ENCODE measurements at places on chromosomes 12 and 14.
A peak's percentile ranks its signal among the peaks of the same experiment; 100 is the strongest.

DNA sequence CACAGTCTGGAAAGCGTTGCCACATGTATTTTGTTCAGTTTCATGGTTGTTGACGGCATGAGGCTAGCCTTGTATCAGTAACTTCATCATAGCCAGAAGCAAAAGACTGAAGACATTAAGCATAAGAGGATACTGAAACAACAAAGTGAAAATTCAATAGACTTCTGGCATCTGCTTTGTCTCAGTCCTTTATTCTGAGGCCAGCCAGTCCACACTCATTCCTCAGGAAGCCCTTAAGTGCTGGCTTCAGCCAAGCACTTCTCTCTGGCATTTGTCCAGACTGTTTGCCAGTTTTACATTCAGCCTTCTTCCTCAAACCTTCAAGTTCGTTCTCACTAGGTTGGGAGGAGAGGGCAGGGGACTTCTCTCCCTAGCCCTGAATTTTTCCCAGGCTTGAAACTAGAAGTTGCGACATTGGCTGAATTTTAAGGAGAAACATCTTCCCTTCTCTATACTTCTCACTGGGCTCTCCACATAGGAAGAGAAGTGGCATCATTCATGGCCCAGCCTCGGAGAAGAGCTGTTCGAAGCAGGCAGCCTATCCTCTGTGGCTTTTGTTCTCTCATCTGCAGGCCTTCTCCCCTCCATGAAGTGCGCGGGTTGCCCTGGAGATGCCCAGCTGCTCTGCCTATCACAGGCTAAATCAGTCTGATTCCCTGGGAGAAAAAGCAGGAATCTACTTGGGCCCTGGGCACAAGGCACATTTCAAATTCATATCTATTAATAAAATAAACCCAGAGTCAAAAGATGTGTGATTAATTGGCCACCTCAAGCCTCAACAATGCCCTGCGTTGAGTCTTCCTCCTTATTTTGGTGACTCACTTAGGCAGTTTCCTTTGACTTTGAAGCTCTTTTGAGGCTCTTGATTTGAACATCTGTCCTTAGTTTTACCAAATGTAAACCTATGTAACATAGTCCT lies 130.9 kb upstream of the PLEKHA5 start:
- peak; percentile 22 for DNase-seq

DNA sequence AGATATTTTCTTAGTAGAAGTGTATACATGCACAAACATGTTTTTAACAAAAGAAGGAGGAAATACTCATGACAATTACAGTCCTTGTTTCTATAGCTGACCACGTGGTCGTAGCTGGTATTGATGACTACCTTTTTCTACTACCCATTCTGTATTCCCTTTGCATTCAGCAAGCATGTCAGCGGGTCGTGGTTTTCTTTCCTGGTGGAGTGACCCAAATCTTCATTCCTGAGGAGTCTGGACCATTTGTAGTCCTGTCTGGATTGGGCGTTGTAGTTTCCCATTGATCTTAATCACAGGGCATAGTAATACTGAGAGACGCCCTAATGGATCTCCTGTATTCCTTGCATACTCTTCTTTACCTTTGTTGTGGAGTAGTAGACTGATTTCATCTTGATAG lies 472.1 kb upstream of the RGS6 start:
- DNase-seq = no peak

DNA sequence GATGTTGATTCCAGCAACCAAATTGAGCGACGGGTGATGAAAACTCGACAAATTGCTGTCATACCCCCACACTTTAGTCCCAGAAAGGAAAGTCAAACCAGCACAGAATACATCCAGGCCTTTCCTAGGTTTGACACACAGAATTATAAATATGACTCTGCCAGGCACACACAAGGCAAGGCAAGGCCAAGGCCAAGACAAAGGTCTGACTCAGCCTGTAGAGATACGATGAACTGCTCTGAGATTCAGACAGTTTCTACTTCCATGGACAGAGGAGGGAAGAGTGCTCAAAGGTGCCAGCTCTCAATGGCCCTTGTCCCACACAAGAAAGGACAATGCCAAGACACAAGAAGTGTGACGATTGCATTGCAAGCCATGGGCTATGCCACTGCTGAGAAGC lies 880.2 kb upstream of the TMEM132C start:
- DNase-seq = no peak

DNA sequence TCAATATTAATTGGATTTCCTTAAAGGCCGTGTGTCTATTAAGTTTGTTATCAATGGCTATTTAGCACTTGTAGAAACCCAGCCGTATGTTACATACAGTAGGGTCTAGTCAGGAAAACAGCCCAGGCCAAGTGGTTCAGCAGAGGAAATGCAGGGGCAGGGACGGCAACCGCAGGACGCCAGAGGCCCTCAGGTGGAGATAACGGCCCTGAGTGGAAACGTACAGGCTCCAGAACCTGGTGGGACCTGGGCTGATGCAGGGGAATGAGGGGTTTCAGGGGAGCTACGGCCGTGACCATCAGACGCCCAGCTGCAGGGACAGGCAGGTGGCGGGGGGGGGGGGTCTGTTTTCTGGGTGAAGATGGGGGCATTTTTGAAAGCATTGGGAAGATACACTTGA lies 3.7 kb upstream of the ANKLE2 start:
- DNase-seq = peak; percentile 30

DNA sequence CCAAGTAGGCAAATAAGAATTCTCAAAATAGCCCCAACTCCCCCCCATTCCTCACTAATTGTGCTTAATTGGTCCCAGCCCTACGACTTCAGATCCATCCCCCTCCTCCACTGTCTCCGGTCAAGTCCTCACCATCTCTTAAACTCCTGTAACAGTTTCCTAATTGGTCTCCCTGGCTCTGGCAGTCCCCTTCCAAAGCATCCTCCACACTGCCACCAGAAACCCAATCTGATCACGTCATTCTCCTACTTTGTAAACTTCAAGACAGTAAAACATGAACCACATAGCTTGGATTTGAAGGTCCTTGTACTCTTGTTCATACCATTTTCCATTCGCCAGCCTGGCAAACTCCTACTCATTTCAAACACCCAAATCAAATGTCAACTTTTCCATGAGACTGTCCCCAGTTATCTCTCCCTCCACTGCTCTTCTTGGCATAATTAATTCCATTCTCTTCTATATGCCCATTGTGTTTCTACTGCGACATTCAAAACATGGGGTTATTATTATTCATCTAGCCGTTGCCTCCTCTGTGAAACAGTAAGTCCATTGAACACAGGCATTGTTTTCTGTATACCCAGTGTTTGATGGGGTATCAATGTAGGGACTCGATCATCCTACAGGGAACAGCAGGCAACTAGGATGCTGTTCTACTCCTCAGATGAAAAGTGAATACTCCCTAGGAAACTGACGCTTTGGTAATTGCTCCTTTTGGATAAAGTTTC lies 104.6 kb downstream of the EGLN3 start:
- no peak for DNase-seq

- DNase-seq = no peak
Measured at GRCh38 chr12:66627988-66628317, 50.9 kb downstream of the GRIP1 start.

GRCh38 chr12:127485528-127485927 lies 781.4 kb upstream of the TMEM132C start:
- DNase-seq = peak; percentile 21

GRCh38 chr14:20262642-20263128 lies 23.6 kb downstream of the OR11H4 start:
- no peak for DNase-seq

DNA sequence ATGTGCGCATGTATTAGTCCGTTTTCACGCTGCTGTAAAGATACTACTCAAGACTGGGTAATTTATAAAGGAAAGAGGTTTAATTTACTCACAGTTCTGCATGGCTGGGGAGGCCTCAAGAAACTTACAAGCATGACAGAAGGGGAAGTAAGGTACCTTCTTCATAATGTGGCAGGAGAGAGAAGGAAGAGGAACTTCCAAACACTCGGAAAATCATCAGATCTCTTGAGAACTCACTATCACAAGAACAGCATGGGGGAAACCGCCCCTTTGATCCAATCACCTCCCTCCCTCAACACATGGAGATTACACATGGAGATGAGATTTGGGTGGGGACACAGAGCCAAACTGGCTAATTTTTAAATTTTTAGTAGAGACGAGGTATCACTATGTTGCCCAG lies 41.8 kb upstream of the SNX6 start:
- no peak for DNase-seq

GRCh38 chr12:80031229-80031628 lies 68.1 kb upstream of the OTOGL start:
- no peak for DNase-seq

- DNase-seq = no peak
Measured at GRCh38 chr12:24608108-24608507, 340.8 kb downstream of the BCAT1 start.

DNA sequence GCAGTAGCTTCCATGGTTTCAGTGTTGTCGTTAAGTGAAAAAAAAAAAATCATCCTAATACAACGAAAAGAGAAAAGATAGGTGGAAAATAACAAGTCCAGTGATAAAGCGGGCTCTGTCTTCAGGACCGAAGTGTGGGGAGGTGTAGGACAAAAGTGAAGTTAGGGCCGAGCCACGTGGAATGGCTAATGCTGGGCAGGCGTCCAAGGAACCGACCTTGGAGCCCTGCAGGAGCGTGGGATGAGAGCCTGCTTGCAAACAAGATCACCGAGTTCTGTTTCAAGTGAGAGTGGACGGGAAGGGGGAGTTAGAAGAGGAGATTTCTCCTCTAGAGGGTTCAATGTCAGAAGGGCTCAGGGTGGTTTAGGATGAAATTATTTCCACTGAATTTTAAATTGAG lies 22.2 kb downstream of the A2ML1 start:
- DNase-seq = no peak

DNA sequence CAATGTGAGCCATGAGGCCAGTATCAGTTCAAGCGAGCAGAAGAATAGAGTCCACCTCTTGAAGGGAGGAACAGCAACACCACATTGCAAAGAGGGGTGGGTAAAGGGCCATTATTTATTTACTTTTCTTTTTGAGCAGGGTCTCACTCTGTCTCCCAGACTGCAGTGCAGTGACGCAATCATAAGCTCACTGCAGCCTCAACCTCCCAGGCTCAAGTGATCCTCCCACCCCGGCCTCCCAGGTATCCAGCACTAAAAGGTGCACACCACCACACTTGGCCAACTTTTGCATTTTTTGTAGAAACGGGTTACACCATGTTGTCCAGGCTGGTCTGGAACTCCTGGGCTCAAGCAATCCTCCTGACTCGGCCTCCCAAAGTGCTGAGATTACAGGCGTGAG lies 42.9 kb upstream of the CIT start:
- DNase-seq = no peak

DNA sequence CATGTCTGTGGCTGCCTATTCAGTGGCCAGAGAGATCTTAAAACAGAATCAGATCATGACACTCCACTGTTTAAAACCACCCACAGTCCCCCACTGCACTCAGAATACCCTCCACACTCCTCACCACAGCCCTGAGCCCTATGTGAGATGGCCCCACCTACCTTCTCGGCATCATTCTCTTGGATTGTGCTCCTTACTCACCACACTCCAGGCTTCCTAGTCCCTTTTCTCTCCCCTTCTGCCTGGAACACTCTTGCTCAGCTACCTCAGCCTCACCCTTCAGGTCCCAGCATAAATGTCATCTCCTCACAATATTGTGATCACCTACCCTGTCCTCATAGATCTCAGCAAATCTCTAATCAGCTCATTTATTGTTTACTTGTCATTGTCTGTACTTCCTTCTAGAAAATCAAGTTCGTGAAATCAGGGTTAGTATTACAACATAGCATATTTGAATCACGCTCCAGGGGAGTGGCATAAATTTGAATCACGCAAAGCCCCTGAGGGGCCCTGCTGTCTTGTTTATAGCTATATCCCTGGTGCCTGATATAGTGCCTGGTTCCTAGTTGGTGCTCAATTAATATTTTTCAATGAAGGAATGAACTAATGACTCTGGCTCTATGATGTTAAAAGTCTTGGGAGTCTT lies 42.8 kb downstream of the SLC35F4 start:
- no peak for DNase-seq

GRCh38 chr12:115296613-115297198 lies 612.7 kb upstream of the TBX3 start:
- DNase-seq = no peak

GRCh38 chr14:100589760-100590469 lies 2.7 kb upstream of the BEGAIN start:
- no peak for DNase-seq

- DNase-seq = peak; percentile 64
Measured at GRCh38 chr14:56333359-56334292, 215.4 kb downstream of the PELI2 start.

GRCh38 chr12:107992870-107993451 lies 136.1 kb upstream of the WSCD2 start:
- peak; percentile 67 for DNase-seq

GRCh38 chr12:91632042-91632786 lies 449.6 kb upstream of the DCN start:
- DNase-seq = no peak

GRCh38 chr14:59160506-59160905 lies 28.0 kb upstream of the DAAM1 start:
- no peak for DNase-seq

- DNase-seq = no peak
Measured at GRCh38 chr14:101534198-101534597, 27.1 kb upstream of the DIO3 start.

- no peak for DNase-seq
Measured at GRCh38 chr12:52524241-52524897, 4.2 kb upstream of the KRT5 start.

DNA sequence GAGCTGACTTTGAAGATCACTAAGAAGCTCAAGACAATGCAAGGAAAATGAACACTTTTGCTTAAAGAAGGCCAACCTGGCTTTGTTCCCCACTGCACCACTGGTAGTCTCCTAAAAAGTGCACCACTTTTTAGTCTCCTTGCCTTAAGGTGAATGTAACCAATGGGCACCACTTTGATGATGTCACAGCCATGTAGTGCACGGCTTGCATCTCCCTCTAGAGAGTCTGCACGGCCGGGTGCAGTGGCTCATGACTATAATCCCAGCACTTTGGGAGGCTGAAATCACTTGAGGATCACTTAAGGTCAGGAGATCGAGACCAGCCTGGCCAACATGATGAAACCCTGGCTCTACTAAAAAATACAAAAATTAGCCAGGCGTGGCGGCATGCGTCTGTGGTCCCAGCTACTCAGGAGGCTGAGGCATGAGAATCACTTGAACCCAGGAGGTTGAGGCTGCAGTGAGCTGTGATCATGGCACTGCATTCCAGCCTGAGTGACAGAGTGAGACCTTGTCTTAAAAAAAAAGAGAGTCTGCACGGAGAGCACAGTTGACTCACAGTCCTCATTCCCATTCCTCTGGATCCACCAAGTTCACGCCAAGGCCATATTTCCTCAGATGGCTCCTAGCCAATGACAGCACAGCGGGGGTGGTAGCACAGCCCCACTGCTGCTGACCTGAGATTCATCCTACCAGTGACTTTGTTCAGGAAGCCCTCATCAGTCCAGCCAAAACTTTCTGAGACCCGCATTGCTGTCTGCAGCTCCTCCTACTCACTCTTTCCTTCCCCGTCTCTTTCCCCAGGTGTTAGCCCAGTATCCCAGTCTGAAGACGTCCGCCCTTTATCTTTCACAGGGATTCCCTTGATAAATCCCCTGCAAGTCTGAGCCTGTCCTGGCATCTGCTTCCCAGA lies 16.5 kb upstream of the IFT81 start:
- no peak for DNase-seq

GRCh38 chr12:107369679-107370078 lies 276.3 kb upstream of the CRY1 start:
- no peak for DNase-seq

- DNase-seq = no peak
Measured at GRCh38 chr14:55240526-55241178, 30.6 kb upstream of the FBXO34 start.

All from hematopoietic multipotent progenitor cell treated with erythropoietin and hydrocortisone succinate and interleukin-3 and kit ligand, for 4 days (in vitro differentiated cells).